HCT116 (cell line): ENCODE measurements at places on chromosomes 1 and 21. TPM values are rescaled to one million over a fixed set of nuclear protein-coding genes. Genes with fewer than 3 reads are reported as not detected.

- DNase-seq = no peak
Measured at GRCh38 chr1:213179784-213180183, 128.7 kb downstream of the RPS6KC1 start.

GRCh38 chr1:211925016-211925415 is 94.5 kb upstream of the LPGAT1 start:
- DNase-seq = no peak

DNA sequence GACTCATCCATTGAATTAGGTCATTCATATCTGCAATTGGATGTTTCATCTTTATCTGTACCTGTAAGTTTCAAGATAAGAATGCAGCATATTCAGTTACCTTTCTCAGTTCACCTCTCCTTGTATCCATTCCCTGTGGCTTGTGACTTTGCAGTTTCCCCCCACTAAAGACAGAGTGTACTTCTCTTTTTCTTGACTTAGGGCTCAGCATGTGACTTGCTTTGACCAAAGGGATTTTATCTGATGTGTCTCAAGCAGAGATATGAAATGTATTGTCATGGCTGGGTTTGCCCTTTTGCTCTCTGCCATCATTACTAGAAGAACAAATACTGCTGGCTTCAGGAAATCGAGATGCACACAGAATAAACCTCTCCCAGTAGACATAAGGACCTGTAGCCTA is 754.8 kb downstream of the ADGRL2 start:
- no peak for DNase-seq

DNA sequence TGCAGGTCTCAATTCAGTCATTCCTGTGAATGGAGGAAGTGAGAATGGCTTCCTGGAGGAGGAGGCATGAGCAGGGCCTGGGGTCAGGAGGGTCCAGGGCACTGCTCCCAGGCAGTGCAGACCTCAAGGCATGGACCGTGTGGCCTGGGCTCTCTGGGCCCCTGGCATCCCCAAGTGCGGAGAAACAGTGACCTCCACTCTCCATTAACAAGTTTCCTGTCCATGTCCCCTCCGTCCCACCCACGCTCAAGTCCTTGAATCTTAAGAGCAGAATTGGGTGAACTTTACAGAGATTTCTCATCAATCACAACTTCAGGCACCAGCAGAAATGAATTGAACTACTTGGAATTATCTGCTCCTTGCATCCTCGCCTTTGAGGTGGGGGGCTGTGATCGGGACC is 211.1 kb downstream of the NPHP4 start:
- DNase-seq = no peak

The C1orf226 gene
- 7.7 TPM for total RNA-seq

The OLFML3 gene
- 0.25 TPM for total RNA-seq

DNA sequence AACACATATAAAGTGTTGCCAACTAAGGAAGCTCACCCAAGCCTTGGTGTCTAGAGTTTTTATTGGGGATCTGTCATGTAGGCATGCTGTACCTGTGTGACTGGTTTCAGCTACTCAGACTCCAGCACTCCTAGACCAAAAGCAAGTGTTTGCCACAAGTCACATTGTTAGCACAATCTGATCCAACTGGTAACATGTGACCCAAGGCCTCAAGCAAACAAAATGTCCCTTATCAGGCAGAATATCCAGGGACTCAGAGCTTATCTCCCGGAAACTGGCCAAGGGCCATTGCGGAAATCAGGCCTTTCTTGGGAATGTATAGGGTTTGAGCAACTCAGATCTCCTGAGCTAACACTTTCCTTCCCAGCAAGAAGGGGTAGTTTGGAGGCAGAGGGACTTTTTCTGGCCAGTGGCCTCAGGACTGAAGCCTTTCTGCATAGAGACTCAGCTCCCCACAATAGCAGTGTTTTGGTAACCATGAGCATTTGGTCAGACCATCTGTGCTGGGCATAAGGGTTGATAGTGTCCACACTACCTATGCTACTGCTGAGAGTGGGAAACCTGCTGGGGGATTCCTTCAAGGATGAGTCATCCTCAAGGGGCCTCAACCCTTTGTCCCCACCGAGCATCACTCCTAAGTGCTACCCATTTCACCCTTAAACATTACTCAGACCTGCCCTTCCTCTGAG is 29.6 kb downstream of the NHLH2 start:
- no peak for DNase-seq

The FAAH gene
- 24.8 TPM for total RNA-seq

- DNase-seq = peak; percentile 97
Measured at GRCh38 chr1:201714542-201715329, 114.2 kb upstream of the IPO9 start.

DNA sequence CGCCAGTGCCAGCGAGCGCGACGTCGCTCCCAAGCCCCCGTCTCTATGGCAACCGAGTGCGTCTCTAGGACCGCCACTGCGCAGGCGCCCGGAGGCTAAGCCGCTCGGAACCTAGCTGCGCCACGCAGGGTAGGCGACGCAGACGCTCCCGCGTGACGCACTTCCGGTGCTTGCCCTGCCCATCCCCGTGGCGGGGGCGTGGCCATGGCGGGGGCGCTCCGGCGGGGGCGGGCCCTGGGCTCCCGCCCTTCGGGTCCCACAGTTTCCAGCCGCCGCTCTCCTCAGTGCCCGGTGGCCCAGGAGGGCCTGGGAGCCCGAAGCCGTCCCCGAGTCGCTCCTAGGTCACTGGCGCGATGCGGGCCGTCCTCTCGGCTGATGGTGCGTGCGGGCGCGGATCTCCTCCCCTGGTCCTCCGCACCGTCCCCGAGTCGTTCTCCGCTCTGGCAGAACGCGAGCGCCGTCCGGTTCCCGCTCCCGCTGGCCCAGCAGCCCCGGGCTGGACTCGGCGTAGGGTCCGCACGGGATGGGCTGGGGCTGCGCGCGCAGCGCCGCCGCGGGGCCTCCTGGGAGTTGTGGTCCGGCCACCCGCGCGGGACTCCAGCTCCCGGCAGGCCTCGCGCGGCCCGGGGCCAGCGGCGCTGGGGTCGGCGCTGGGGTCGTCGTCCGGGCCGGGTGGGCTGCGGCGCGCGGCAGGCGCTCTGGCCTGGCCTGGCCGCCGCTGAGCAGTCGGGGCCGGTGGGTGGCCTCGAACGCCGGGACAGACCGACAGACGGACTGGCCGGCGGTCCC is at the start of gene MIB2:
TSS of gene MIB2 (plus strand) at position 245 of the 789 bp plus-strand sequence. CDS start 7,953 bp downstream, outside the sequence.
- peak; percentile 95 for DNase-seq

GRCh38 chr21:43348801-43349261 is 78.1 kb downstream of the SIK1 start:
- no peak for DNase-seq

The HES2 gene
- total RNA-seq = 8.4 TPM

DNA sequence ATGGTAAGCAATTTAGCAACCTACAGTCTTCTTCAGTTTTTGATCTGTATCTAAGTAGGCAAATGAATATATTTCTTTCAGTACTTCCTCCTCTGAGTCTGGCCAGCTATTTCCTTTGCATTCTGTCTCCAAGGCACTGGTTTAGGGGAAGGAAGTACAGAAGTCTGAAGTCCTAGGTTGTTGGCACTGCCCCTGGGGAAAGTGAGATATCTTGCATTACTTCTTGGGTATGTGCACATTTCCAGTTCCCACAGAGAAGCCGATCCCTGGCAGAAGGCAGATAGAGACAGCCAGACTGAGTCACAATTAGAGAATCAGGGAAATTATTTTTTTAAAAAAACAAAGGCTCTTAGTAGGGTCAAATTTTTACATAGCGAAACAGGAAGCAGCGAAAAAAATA is 98.8 kb downstream of the RASAL2 start:
- no peak for DNase-seq

DNA sequence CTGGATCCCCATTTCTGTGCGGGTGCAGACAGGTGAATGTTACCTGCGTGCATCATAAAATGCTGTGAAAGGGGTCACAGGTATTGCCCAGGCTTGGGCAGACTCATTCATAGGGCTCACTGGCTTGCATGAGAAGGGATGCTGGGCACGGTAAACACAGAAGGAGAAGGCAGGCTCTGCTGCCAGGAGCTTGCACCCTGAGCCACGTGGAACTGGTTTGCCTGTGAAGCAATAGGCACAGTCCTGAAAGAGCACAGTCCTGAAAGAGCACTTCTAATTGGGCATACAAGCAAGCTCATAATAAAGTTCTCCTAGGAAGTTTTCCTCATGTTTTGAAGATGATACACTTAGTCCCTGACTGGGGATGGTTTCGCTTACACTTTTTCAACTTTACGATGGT is 40.9 kb downstream of the GALNT2 start:
- no peak for DNase-seq

- no peak for DNase-seq
Measured at GRCh38 chr1:197320991-197321531, 53.0 kb downstream of the CRB1 start.

The NR5A2 gene
- total RNA-seq = 0.91 TPM

DNA sequence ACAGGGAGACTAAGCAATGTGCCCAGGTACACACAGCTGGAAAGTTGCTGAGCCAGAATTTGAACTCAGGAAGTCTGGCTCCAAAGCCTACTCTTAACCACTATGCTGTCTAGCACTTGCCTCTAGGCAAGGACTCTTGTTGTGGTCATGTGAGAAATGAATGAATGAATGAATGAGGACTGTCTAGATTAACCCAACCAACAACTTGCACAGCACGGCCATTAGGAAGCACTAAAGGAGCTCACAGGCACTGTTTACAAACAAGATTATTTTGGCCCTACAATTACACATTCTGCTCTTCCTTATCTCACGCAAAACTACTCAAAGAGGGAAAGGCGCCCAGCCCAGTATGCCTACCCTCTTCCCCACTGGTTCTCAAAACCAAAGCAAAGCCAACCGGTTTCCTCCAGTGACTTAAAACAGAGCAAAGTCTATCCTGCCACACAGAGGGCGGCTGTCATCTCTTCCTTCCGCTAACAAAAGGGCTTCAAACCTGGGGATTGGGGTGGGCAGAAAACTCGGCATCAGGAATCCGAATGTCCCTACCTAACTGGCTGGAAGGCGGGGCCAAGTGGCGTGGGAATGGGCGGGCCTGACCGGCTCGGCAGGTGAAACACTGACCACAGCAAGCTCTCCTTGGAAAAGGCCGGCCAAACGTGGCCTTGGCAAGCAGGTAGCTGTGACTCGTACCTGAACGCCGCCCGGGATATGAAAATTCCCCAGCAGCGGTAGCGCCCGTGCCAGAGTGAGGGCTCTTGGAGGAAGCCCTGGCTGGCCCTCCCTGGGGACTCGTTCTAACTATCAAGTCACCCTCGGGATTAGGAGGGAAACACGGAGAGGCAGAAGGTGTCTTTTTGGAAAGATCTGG is 948 bp downstream of the STK40 start:
- DNase-seq = peak; percentile 57
